ENCODE measurements at places on chromosomes 12 and 14.

DNA sequence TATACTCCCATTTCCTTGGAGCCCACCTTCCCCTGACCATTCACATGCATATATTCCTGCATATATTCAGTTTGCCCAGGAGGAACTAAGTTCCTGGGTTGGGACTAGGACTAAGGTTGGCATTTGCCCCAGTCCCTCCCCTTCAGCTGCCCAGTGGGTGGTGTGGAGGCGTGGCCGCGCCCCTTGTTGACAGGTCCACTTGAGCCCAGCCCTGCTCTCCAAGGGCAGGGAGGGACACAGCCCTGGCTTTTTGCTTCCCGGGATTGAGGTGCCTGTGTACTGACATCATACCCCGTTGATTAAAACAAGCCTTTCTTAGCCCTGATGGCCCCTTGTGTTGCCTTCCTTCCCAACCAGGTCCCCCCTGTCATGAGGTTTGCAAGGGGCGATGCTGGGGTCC lies 7.3 kb downstream of the ERBB3 start:
- no peak for DNase-seq

DNA sequence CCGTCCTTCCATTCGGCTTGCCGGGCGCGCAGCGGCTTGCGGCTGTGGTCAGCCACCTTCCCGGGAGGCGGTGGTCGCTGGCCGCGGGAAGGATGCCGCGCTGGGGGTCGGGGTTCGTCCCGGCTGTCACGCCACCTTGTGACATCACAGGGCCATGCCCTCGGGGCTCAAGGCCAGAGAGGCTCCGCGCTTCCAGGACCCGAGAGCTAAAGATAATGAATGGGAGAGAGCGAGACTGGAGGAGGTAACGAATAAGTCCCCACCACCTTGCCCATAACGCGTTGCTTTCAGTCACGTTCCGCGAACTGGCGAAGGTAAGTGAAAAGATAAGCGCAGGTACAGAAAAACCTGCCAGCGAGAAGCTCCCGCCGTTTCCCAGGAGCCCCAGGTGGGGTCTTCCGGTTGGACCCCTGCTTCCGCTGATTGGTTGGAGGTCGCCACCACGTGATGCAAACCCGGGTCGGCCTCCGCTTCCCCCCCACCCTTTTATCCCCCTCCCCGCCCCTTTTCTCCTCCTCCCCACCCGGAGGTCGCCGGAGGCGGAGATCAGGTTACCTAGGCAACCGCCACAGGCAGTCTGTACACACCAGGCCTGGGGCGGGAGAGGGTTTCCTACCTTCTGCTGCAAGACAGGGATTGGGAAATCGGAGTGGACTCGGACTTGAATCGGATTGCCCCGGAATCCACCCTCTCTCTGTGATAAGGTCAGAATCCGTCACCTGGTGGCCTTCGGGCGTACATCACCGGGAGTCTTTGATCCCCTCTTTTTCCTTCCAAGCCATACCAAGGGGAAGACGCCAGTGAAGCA lies at the start of gene LRRC9:
Gene LRRC9, plus strand, starts transcription at position 575 of the 808 bp plus-strand sequence.
- DNase-seq: peak; percentile 8

DNA sequence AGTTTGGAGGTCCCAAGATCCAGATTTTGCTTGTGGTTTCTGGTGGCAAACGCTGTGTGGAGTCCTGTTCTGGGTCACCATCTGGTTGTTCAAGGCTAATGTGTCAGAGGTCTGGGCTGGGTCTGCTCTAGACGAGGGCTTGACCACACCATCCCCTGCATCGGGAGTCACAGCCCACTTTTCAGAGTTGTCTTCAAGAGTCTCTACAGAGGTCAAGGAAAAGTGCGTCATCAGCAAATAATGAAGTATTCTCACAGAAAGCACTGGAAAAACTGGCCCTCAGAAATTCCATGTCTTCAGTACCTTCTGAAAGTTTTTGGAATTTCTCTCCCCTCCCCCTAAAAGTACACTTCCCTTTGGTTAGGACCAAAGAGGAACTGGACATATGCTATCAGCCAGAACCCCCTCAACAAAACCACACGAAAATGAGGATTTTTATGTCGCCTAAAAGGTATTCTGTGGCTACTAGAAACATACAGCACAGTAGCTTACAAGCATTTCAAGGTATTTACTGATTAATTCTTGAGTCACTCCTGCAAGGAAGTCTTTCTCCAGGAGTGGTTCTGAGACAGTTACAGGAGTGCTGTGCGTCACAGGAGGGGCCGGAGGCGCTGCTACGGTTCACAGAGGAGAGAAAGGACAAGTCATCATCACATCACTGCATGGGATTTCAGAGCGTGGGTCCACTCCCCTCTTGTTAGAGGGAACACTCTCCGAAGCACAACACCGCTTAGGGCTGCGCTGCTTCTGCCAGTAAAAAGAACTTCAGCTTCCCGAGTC lies 35.4 kb downstream of the RAD52 start:
- DNase-seq: no peak

- DNase-seq: no peak
Observed at GRCh38 chr12:62738105-62738504, 196.8 kb downstream of the PPM1H start.

GRCh38 chr12:82952946-82953345 lies 266.2 kb downstream of the TMTC2 start:
- DNase-seq: no peak

GRCh38 chr12:79920421-79921238 lies 14.3 kb downstream of the PPP1R12A start:
- no peak for DNase-seq

GRCh38 chr12:104183443-104183842 lies 32.1 kb upstream of the TXNRD1 start:
- DNase-seq: no peak

All from activated CD8-positive, alpha-beta memory T cell treated with anti-CD3 and anti-CD28 coated beads for 4 hours (primary cell).